ENCODE measurements at places on chromosomes 7 and 10. TPM values are rescaled to one million over a fixed set of nuclear protein-coding genes. Genes with fewer than 3 reads are reported as not detected.
A peak's percentile ranks its signal among the peaks of the same experiment; 100 is the strongest.

DNA sequence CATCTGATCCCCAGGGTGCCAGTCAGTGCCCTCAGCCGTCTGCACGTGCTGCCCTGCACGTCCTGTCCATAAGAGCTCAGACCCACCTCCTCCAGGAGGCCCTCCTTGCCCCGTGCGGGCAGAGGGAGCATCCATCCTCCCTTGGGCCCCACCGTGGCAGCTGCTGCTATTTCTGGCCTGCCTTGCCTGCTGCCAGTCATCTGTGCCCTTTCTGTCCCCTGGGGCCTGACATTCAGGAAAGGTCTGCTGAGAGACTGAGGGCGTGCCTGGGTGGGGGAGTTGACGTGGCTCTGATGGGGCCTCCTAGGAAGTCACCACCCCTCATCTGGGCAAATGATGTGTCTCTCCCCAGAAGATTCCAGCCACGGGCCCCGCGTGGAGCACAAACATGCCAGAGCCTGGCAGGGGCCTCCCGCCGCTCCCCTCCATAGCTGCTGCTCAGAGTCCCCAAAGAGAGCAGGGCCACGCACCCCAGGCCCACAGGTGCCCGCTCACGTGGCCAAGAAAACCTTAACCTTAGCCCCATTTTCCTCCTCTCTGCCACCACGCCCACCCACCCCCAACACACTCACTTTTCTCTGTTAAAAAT lies 21.8 kb downstream of the DPYSL4 start:
- DNase-seq: peak; percentile 66

FZD8 gene
- 6.6 TPM for total RNA-seq

- DNase-seq: no peak
These were observed 33.3 kb upstream of the MAT1A start for GRCh38 chr10:80322711-80323110.

DNA sequence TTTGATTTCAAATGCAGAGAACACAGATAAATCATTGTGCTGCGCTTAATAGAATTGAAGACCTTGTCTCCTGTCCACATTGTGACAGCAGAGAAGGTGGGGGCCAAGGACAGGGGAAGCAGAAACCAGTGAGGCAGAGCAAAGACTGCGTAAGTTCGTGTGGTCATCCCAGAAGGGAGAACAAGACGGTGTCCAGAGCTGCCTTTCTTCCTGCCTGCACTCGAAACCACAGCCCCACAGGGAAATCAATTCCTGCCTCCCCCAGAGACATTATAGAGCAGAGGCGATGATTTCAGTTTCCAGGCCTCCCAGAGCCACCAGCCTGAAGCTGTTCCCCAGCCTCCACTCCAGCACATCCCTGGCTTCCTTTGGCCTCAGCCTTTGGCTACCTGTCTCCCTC lies 39.7 kb upstream of the UCN3 start:
- DNase-seq: no peak

CTAGE15 gene
- not detected for total RNA-seq

- no peak for DNase-seq
These were observed 127.2 kb downstream of the PPP1R17 start for GRCh38 chr7:31814187-31814586.

DNA sequence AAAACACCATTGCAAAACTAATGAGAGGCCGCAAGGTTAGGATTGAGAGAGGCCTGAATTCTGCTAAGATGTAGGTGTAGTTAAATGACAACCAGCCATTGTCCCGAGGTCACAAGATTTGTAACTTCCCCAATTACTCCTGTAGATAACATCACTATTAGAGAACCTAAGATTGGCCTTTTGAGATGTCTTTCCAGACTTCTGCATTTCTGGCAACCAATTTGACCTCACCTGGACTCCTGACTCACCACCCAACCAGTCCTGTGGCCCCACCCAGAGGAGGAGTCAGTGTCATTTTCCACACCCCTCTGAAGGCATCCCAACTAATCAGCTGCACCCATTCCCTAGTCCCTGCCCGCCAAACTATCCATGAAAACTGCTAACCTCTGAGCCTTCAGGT lies 115.7 kb downstream of the PRKAG2 start:
- no peak for DNase-seq

DNA sequence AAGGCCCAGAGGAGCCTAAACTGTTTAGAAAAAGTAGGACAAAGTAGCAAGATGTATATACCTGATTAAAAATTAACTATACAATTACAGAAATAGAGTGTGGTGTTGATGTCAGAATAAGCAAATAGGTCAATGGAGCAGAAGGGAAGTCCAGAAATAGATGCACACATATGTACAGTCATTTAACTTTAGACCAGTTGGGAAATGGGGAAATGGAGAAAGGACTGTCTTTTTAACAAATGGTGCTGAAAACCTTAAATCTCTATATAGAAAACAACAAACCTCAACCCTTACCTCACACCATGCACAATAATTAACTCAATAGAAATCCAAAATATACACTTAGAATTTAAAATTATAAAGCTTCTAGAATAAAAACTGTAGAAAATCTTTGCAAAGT lies 72.2 kb downstream of the CH25H start:
- no peak for DNase-seq

GRCh38 chr7:29040579-29040925 lies 82.4 kb upstream of the TRIL start:
- no peak for DNase-seq

- no peak for DNase-seq
These were observed 5.8 kb downstream of the ANXA7 start for GRCh38 chr10:73408061-73408460.

- DNase-seq: no peak
These were observed 37.1 kb upstream of the TOMM7 start for GRCh38 chr7:22859641-22860290.

DNA sequence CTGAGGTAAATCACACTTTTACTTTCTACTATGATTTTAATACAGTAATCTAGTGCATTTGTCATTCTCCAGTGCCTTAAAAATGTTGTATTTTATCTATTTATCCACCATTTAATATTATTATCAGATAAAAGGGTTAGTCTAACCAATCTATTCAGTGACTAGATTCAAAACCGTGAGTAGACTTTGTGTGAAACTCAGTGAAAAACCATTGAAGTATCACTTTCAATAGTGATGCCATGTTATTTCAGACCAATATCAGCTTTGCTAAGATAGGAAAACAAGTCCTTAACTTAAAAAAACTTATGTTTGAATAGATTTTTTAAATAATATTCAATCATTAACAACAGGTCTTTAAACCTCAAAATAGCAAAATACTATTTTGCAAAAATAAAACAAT lies 1628.7 kb downstream of the REEP3 start:
- no peak for DNase-seq

GRCh38 chr7:52669031-52669430 lies 366.4 kb upstream of the POM121L12 start:
- no peak for DNase-seq

CCDC136 gene
- total RNA-seq: 5.2 TPM

DNA sequence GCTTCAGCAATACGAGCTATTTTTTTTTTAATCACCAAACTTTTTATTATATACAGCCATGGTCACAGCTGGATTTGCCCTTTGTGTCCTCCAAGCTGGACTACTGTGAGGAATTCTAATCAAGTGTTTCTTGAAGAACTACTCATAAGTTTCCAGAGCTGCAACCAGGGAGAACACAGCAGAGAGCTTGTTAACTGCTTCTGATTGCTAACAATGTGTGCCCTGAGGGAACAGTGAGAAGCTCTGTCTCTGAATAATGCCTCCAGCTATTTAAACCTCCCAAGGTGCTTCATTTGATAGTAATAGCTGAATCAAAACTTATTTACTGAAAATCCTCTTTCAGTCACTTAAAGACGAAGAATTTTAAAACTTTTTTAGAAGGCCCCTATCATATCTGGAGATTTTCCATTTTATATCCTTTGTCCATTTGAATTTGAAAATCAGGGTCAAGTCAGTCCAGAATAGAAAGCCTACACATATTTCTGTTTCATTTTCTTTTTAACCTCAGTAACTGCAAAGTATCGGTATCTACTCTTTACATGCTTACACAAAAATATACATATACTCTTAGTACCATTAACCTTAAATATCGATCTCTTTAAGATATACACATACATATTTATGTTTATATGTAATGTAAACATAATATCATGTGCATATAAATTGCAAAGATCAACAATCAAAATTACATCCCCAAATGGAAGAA lies 1024.2 kb downstream of the GRM8 start:
- no peak for DNase-seq

All from Right ventricle myocardium superior (tissue), 1 donor.